ENCODE measurements at places on chromosomes 11 and 22.

DNA sequence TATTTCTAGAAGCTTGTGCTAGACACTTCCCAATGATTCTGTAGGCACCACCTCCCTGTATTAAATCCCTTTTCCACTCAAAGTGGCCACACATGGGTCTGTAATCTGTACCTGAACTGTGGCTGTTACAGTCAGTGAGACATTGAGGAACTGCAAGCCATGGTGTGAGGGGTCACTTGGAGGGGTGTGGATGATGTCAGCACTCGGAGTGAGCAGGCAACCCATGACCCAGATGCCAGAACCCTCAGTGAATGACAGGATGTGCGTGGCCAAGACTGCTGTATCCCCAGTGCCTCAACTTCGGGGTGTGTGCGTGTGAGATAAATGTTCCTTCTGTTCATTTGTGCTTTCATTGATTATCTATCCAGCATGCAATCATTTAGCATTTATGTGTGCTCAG lies 14.7 kb upstream of the SHANK3 start:
- DNase-seq = no peak

DNA sequence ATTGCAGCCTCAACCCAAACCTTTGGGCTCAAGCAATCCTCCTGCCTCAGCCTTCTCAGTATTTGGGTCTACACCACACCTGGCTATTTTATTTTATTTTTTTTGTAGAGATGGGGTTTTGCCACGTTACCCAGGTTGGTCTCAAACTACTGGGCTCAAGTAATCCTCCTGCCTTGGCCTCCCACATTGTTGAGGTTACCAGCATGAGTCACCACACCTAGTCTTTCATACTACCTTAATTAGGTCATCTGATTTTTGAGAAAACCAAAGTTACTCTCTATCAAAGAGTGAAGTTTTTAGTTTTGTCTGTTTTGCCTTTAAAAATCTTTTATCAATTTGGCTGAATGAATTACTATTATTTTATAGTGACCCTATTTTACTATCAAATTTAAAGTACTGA lies 335.6 kb upstream of the LRRC4C start:
- no peak for DNase-seq

- DNase-seq = no peak
These were observed 57.0 kb downstream of the RBFOX2 start for GRCh38 chr22:35971456-35972119.

- DNase-seq = no peak
These were observed 45.5 kb downstream of the ALX4 start for GRCh38 chr11:44264438-44264749.

- DNase-seq = no peak
These were observed 66.8 kb downstream of the PRR5L start for GRCh38 chr11:36362902-36363301.

DNA sequence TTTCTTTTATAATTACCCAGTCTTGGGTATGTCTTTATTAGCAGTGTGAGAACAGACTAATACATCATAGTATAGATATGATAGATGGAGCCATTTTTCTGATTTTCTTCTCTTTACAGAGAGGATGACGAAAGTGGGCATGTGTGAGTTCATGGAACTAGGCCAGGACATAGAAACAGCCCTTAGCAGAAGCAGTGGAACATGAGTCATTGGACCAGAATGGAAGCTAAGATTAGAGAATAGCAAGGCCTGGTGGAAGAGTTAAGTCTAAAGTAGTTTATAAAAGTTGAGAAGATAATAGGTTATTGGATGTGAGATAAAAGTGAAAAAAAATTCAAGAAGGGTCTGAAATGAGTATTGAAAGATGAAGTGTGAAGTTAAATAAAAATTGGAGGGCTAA lies 97.0 kb upstream of the MPPED2 start:
- DNase-seq = no peak

- DNase-seq = no peak
These were observed 16.5 kb downstream of the C22orf42 start for GRCh38 chr22:32142600-32142999.

- no peak for DNase-seq
These were observed 294.1 kb upstream of the MTNR1B start for GRCh38 chr11:92675303-92675702.

GRCh38 chr11:93238956-93239355 lies 41.2 kb upstream of the SLC36A4 start:
- no peak for DNase-seq

- DNase-seq = no peak
These were observed 202.1 kb downstream of the ADAMTS15 start for GRCh38 chr11:130650456-130651030.

DNA sequence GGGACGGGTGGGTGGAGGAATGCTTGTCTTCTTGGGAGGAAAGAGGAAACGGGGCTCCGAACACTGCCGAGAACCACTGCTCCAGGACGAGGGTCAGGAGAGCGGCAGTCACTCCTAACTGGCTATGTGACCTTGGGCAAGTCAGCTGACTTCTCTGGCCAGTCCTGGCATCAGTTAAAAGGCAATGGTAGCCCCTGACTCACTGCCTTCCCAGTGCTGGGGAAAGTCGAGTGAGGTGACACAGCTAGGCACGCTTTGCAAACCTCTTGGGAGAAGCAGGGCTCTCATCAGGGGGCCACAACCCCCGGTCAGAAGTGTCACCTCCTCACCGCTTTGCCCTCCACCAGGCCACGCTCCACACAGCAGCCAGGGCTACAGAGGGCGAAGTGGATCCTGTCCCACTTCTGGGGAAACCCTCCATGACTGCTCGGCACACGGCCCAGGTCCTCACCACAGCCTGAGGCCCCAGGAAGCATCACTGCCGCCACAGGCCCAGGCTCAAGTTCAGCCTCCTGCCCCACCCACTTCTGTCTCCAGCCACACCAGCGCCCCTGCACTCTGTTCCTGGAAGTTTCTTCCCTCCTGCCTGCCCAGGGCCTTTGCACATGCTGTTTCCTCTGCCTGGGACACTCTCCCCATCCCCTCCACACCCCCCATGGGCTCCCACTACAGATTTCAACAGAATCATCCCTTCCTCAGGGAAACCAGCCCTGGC lies 16.3 kb downstream of the IL2RB start:
- no peak for DNase-seq

- no peak for DNase-seq
These were observed 47.6 kb downstream of the HEPHL1 start for GRCh38 chr11:94068764-94069163.

- no peak for DNase-seq
These were observed at the start of gene OPCML for GRCh38 chr11:133531971-133532651. Gene OPCML, minus strand, starts transcription at chr11:133532501.

DNA sequence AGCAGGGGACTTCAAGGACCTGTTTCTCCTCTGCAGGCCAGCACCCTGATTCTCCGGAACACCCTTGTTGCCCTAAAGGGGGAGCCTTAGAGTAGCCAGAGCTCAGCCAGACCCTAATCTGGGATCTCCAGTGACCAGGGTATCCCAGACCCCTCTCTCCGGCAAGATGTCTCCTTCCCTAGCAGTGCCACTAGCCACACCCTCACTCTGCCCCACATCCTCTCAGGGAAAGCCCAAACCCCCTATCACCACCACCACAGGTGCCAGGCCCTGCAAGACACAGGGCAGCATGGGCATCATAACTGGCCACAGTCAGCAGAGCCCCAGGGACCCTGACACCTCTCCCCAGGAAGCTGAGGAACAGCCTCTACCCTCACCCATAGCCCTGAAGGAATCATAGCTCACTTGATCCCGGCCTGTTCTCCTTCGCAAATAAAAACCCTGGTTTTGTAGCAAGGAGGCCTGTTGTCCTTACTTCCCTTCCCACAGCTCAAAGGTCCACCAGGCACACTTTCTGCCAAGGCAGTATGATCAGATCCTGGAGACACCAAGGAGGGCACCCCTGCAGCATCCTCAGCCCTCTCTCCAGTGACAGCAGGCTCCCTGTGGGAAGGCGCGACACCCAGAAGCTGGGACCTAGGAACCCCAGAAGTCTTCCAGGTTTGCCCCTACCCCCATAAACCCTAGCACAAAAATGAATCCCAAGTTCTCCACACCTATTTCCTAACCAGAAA lies 4.6 kb downstream of the CFL1 start:
- no peak for DNase-seq

DNA sequence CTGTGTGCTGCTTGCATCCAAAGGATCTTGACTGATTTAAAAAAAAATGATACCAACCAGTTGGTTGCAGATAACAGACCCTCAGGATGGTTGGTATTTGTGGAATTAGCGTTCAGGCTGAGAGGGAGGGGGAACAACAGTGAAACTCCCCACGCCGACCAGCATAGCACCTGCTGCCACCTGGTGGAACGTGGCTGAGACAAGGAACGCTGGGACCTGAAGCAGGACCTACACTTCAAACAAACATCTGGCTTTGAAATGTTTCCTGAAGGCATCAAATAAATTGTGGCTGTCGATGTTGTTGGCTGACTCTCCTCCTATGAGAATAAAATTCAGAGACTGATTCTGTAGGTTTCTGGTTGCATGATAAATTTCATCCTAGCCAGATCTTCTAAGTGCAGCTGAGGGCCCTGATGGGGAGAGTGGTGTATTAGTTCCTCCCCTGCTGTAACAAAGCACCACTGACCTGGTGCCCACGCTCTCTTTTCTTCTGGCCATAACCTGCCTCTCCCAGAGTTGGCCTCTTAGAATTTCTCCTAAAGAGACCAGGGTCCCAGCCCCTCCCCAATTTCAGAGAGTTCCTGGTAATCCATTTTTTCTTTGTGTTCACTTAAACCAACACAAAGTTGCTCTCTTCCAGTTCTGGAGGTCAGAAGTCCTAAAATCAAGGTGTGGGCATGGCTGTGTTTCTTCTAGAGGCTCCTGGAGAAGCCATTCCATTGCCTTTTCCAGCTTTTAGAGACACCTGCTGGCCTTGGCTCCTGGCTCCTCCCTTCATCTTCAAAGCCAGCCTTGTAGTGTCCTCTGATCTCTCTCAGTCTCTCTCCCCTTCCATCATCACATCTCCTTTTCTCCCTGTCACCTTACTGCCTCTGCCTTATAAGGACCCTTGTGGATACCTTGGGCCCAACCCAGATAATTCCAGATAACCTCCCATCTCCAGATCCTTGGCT lies 17.3 kb downstream of the APOL2 start:
- no peak for DNase-seq

DNA sequence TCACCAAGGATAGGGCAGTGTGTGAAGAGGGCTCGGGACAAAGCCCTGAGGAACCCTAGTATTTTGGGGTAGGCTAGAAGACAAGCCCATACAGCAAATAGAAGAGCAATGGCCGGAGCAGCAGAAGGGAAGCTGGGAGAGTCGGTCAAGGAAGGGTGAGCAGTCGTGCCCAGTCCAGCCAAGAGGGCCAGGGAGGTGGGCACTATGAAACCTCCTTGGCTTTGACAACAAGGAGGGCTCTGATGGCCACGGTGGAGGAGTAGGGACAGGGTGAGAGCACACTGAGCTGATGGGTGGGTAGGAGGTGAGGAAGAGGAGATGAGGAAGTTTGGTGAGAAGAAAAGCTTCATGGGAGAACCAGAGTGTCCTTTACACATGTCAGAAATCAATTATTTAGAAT lies 2.2 kb upstream of the YWHAH start:
- no peak for DNase-seq

DNA sequence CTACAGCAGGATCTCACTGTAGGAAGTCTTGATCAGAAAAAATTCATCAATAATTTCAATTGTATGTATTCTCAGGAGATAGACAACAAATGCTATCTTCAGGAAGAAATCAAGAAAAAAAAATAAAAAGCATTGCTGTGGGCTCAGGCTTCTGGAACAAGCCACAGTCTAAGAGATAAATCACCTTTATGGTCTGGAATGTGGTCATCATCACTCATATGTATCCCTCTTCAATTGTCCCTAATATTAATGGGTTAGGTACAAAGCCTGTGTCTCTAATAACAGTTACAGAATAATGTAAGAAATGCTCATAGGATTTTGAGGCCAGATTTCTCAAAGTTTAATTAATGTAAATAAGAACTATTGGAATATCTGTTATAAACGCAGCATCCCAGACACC lies 305.9 kb upstream of the ANO3 start:
- no peak for DNase-seq

GRCh38 chr22:27878541-27878940 lies 40.5 kb downstream of the PITPNB start:
- no peak for DNase-seq

- DNase-seq = no peak
These were observed at the start of gene CXCR5 for GRCh38 chr11:118883368-118884071. Gene CXCR5, plus strand, starts transcription at chr11:118883892. Its CDS starts 50 bp downstream, at chr11:118883942.

DNA sequence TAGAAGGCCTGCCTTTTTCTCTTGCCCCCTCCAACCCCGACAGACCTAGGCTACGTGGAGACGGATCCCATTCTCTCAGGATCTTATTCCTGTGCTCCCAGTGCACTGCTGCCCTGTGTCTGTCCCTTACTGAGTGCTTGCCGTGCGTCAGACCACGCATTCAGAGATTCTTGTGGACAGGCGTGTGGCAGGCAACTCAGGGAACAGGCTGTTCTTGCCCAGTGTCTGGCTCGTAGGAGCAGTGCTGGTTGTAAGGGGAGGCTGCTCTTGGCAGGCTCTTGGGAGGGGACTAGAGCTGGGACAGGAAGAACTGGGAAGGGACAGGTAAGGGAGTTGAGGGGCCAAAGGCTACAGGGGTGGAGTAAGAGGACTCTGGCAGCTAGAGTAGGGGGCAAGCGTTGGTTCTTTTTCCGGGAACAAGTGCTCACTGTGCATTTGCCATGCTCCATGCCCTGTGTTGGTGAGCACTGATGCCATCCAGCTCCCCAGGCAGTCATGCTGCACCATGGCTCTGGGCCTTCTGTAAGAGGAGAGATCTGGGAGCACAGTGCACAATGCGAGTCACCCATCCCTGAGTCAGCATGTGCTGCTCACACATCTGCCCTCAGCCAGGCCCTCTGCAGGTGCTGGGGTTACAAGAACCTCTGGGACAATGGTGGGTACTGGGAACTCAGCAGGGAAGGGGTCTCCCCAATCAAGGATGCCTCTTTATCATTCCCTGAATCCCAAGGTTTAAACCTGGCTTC lies 119.1 kb downstream of the TBC1D22A start:
- DNase-seq = no peak

DNA sequence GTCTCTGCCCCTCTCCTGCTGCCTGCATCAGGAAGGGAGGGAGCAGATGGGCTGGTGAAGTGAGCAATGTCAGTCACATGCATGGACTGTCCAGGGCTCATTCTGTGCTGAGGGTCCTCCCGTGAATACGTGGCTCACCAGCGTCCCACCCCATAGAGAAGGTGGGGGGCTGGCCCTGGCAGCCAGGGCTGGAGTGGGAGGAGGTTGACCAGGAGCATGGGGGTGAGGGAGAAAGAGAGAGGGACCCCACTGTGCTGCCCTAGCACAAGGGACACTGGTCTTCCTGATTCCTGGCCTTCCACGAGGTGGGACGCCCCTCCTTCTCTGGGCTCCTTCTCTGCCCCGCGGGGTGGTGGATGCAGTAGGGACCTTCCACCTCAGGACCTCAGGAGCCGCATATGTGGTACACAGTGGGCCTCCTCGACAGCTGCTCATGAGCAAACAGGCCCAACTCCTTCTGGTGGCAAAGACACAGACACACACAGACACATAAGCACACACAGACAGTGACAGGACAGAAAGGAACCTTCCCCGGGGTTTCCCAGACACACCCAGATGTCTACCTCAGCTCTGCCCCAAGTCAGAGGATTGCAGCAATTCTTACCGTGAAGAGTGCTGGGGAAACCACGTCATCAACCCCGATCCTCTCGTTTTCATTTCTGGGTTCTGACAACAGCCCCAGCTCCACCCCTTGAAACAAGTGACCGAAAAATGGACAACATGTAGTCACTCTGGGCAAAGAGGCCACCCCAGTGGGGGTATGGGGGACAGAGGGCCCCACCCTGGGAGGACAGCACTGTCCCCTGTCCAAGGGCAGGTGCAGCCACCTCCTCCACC lies 3.6 kb upstream of the APOBEC3A start:
- no peak for DNase-seq

GRCh38 chr22:49090061-49090852 lies 737.4 kb downstream of the BRD1 start:
- no peak for DNase-seq

- no peak for DNase-seq
These were observed 198.5 kb upstream of the C11orf87 start for GRCh38 chr11:109223451-109223850.

- no peak for DNase-seq
These were observed 26.8 kb upstream of the PHLDA2 start for GRCh38 chr11:2955906-2956476.
